ENCODE measurements at places on chromosomes 4 and X. TPM values are rescaled to one million over a fixed set of nuclear protein-coding genes. Genes with fewer than 3 reads are reported as not detected.

The SLC9B2 gene
- total RNA-seq: 40.2 TPM

The NLGN3 gene
- total RNA-seq: 0.54 TPM

The PRMT9 gene
- total RNA-seq: 7.4 TPM

The KLHL4 gene
- total RNA-seq: not detected

The NUDT10 gene
- total RNA-seq: 4.9 TPM

The CDKL2 gene
- total RNA-seq: 1.0 TPM

Data from activated CD8-positive, alpha-beta T cell treated with anti-CD3 and anti-CD28 coated beads for 36 hours (primary cell).